ENCODE measurements at places on chromosomes 2 and 18.
A peak's percentile ranks its signal among the peaks of the same experiment; 100 is the strongest.

- DNase-seq = no peak
Observed at GRCh38 chr18:79396431-79397246, 909 bp downstream of the NFATC1 start.

DNA sequence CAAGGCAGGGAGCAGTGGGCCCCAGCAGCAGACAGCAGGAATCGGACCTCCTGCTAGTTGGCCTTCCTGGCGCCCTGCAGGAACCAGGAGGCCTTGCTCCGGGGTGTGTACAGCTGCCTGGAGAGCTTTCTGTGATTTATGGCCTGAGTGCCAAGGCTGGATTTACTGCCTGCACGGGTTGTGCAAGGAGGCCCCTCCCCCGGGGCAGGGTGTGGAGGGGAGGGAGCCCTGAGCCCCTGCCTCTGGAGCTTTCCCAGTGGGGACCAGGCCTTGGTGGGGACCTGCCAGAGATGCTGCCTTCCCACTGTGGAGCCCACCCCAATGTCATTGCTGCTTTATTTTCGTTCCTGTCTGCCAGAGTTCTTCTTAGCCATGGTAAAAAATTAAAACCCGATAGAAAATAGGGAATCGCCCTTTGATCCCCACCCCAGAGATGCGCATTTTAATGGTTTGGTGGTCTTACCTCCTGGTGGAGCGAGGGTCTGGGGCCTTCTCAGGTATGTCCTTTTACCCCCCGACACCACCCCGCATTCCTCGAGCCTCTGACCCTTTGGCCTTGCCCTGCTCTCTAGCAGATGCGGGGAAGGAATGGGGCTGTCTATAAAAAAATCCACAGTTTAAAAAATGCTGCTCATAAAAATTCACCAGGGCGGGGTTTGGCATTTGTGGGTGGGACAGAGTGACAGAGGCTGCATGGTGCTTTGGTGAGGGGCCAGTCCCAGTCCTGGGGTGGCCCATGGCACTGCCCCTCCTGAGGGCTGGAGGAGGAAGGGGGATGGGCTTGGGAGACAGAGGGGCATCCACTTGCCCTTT lies 6.9 kb upstream of the RALB start:
- no peak for DNase-seq

GRCh38 chr2:38643021-38643671 lies 22.8 kb upstream of the GALM start:
- no peak for DNase-seq

- DNase-seq = no peak
Observed at GRCh38 chr2:176820371-176820932, 392.1 kb upstream of the HNRNPA3 start.

- DNase-seq = no peak
Observed at GRCh38 chr2:195360242-195360641, 296.8 kb upstream of the SLC39A10 start.

- no peak for DNase-seq
Observed at GRCh38 chr2:10356439-10356811, 53.7 kb downstream of the HPCAL1 start.

DNA sequence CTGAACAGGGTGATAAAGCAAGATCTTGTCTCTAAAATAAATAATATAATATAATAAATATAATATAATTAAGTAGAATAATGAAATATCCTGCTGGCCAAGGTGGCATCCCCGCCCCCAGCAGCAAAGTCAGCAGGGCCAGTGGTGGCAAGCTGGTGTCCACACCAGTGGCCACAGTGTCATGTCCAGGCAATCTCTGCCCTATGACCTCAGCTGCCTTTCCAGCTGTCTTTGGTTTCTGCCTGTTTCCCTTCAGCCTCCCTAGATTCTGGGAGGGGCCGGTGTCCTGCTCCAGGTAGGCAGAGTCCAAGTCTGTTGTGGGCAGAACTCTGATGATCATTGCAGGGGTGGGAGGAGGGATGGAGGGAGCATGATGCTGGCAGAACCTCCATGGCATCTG lies 16.2 kb upstream of the STEAP3 start:
- DNase-seq = no peak

DNA sequence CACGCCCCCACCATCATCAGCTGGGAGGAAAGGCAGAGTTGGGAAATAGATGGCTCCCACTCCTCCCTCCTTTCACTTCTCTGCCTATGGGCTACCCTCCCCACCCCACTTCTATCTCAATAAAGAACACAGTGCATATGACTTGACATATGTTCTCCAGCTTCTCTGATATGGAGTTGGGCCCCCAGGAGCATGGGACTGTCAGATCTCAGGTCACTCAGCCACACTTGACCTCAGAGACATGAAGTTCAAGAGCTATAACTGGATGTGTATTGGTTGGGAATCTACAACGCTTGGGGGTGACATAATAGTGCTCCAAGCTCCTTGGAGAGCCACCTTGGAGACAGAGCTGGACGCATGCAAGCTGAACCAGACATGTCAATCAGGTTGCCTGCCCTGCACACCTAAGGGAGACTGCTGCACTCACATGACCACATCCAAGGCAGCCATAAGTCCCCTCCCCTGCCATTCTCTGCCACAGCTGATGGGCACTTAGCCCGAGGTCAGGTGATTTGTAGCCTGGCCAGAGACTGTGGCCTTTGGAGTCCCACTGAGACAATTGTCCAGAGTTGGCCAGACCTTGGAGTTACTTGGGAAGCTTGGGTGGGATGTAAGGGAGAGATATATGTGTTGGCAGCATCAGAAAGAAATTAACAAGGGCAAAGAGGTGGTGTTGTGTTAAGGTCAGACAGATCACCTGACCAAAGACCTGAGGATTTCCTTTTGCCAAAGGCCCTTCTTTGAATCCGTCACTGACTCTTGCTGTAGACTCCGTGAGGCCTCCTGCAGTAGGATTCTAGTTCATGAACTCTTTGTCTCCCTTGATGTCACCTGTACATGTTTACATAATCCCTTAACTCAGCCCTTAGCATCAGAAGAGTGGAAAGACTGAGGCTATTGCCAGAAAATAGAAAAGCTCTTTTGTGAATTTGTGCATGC lies 3.7 kb downstream of the INHA start:
- DNase-seq = no peak

GRCh38 chr2:127261804-127262406 lies 32.0 kb downstream of the ERCC3 start:
- DNase-seq = no peak

DNA sequence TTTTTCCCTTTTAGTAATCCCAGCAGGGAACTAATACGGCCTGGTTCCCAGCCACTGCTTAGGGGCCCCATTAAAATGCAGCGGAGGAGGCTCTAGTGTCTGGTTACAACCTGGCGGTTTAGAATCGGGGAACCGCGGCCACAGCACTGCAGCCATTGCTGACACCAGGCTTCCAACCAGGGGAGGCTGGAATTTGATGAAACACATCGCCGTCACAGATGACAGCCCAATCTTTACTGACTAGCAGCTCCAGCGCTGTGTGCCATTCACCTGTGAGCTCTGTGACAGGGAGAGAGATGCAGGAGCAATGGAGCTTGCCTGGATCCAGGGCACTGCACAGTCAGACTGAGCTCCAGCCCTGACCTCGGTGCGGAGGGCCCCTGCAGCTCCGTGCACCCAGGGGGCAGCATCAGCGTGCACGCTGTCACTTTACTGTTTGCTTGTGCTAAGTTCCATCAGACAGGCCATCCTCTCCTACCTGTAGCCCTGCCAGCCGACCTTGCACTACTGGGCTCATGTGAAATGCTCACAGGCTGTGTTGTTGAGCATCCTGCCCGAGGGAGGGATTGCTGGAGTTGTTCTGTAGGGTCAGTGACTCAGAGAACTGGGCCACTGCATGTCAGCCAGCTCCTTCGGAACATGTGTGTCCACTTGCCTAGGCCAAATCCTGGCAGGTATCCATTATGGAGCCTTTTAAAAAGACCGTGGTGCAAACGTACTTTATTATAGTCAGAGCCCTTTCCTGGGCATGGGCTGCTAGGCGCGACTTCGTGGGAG lies 203.5 kb downstream of the SEPTIN10 start:
- peak; percentile 21 for DNase-seq

GRCh38 chr2:96111823-96112500 lies 4.4 kb downstream of the ADRA2B start:
- DNase-seq = no peak

DNA sequence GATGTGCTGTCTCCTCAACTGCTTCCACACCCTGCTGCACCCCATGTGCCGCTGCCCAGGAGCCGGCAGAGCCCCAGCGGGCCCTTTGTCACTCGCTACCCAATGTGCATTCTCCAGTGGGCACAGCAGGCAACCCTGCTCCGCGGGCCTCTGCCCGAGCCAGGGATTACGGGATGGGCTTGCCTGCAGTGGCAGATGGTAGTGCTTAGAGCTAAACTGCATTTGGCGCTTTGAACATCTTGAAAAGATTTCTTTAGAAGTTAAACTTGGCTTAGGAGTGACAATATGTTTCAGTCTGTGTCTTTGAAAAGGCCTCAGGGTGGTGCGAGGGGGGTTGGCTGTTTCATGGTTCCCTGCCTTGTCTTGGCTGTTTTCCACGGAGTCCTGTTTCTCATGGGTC lies 84.0 kb upstream of the BOD1L2 start:
- DNase-seq = no peak

DNA sequence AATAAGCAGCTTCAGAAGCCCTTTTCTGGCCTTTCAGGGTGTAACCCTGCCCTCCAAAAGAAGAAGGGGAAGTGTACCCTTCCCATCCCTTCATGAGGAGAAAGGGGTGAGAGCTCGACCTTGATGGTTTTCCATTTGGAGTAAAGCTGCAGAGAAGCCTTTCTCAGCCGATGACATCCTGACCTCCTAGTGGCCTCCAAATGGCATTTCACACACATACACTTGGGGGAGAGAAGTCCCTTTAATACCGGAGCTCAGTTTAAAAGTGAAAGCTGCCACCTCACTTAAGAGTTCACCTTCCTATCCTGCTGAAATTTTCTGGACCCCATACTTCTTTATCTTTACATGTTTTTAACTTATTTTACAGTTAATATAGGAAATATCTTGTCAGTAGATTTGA lies 716.7 kb downstream of the DCDC2C start:
- DNase-seq = no peak

- no peak for DNase-seq
Observed at GRCh38 chr18:7084080-7085065, 33.2 kb downstream of the LAMA1 start.

DNA sequence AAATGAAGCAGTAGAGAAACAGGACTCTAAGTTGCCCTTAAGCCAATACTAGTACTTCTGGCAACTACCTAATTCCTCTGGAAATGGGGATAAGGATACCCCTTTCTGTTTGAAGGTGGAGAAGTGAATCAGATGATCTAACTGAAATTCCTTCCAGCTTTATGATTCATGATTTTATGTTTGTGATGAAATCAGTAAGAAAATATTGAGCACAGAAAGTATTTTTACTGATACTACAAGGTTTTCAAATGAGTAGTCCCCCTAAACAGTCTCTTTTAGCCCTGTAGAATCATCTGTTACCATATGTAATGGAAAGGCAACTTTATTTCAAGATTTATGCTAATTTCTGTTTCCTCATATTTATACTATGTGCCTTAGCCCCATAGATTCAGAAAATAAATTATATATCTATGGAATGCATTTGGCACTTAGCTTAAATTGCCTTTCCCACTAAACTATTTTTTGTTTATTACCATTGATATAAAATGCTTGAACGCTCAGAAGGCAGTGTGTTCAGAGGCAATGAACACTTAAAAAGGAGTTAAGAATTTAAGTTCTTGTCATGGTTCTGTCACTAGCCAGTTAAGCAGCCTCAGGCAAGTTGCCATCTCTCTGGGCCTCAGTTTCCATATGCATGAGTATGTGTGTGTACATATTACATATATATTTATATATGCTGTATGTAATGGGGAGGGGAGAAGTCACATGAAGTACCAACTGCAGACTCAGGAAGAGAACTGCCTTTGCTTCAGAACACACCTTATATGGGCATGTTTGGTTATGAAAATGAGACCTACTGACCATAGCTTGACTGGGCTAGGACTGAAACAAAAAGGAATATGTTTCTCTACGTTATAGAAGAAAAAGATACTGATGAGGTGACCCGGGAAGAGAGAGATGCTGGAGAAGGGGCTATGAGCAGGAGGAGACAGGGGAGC lies 97.7 kb downstream of the CDC42EP3 start:
- no peak for DNase-seq

DNA sequence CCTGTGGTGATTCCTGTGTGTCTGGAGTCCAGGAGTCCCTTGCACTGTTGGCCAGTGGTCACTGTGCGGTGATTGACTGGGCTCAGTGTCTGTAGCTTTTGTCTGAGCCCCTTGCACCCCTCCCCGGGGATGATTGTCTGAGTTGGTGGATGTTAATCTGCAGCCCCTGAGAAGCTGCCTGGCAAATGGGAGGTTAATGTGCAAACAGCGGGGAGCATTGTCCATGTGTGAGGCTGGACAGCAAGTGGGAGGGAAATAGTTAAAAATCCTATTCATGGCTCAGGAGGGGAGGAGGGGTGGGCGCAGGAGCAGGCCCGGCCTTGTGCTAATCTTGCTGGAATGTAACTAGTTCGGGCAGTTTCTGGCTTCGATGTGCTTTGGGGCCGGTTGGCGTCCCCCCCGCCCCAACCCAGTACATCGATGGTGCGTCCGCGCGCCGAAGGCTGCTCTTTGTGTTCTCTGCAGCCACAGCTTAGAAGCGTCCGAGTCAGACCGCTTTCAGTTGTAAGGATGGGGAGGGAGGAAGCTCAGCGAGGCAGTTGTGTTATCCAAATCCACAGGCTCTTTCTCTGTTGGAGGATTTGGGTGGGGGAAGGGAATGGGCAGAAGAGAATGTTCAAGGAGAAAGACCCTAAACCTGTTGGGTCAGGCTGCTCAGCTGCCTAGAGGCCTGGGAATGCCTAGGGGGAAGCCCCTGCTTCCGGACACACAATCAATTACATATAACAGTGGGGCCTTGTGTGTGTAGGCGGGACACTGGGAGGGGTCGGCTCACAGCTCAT lies 71.8 kb downstream of the TGOLN2 start:
- DNase-seq = peak; percentile 58

DNA sequence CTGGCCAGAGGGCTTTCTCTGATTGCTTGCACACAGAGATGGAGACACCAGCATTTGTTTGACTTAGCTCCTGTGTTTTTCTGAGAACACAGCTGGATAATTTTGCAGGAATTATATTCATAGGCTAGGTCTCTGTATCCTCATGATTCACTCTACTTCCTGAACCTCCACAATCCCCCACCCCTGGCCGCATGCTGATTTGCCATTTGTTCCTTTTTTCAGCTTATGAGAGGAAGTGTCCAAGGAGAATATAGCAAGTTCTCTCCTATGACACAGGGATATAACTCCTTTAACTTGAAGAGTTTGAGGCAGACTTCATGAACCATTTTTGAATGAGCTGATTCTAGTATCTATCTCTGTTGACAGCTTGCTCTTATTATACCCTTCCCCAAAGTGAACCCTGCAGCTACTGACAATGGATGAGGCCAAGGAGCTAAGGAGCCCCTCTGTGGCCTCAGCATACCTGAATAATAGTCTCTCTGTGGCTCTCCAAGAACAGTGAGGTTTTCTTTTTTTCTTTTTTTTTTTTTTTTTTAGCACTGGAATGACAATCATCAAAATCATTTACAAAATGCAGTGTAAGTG lies 15.4 kb downstream of the CAVIN2 start:
- no peak for DNase-seq

Data from testis (tissue), 5 donors.